ENCODE measurements at places on chromosomes 7 and 10.

DNA sequence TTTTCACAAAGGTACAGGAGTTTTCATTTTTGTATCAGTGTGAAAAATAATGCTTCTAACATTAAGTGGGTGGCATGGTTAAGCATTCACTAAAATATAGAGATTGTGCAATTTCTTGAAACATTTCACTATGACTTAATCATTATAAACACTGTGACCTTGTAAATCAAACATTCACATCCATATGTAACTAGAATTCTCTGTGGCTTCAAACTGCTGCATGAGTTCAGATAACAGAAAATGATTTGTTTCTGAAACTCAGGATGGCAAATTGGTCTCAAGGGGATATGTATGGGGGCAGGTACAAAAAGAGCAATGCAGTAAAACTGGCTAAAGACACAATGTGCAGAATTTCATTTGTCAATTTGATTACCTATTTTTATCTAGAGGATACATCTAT, 3.8 kb downstream of the FAM133B start:
- no peak for DNase-seq

GRCh38 chr10:101290431-101290830, 61.2 kb upstream of the LBX1 start:
- DNase-seq, result no peak

- no peak for DNase-seq
Measured at GRCh38 chr10:110617425-110618229, 26.5 kb upstream of the RBM20 start.

DNA sequence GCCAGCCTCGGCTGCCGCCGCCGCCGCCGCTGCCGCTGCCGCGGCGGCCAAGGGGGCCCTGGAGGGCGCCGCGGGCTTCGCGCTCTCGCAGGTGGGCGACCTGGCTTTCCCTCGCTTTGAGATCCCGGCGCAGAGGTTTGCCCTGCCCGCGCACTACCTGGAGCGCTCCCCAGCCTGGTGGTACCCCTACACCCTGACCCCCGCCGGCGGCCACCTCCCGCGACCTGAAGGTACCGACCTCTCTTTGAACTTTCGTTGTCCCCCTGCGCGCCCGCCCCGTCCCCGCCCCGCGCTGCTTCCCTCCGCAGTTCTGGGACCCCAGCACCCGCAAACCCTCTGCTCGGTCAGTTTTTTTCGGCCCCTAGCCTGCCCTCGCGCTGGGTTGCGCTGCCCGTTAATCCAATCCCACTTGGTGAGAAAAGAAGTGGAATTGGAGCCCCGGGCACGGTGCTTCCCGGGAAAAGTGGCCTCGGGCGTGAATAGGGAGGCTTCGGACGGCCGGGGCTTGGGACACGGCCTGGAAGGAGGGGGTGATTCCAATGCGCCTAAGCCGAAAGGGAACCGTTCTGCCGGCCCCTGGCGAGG, 543 bp downstream of the HMX3 start:
- DNase-seq, result no peak

DNA sequence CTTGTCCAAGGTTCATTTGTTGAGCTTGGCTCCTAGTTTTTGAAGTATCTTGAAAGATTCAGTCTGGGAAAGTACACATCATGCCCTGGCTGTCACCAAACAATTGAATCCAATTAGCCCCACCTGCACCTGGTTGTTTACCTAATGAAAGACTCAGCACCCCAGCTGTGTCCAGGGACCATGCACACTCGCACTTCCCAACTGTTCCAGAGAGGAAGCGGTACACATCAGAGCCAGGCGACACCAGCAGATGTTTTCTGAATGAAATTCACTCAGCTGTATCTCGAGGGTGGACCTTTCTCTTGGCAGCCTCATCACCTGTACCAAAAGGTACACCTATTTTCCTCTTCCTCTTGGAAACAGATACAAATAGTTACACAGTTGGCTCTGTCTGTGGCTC, 216.4 kb upstream of the LRGUK start:
- DNase-seq, result peak; percentile 85

DNA sequence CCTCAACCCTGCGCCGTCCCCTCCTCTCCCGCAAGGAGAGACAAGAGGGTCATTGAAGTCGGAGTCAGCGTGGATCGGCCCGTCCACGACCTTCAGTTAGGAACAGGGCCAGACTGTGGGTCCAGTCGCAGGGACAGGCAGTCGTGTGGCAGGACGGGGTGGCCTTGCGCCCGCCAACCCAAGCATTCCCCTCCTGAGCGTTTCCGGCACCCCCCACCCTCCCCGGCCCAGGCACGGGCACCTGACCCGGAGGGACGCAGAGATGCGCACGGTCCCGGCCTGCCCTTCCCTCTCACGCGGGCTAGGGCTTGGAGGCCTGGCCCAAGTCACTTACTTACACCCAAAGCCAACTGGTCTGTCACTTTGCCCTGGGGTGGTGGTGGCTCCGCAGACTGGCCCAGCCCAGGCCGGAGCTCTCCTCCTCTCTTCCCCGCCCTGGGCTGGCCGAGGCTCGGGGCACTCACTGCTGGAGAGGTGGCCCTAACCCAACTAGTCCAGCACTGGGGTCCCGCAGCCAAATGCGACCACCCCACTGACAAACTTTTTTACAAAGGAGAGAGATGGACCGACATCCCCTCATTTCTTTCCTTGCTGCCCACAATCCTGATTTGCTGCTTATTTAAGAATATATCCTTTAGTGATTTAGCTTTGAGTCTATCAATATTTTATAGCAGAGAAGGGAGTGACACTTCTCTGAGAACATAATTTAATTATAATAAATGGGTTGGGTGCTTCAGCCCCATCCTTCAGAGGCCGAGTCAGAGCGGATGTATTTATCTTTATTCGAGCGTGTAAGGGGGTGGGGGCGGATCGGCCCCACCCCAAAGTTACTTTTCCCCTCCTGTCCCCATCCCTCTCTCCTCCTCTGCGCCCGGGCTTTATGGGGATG, 1.2 kb upstream of the UNCX start:
- no peak for DNase-seq

DNA sequence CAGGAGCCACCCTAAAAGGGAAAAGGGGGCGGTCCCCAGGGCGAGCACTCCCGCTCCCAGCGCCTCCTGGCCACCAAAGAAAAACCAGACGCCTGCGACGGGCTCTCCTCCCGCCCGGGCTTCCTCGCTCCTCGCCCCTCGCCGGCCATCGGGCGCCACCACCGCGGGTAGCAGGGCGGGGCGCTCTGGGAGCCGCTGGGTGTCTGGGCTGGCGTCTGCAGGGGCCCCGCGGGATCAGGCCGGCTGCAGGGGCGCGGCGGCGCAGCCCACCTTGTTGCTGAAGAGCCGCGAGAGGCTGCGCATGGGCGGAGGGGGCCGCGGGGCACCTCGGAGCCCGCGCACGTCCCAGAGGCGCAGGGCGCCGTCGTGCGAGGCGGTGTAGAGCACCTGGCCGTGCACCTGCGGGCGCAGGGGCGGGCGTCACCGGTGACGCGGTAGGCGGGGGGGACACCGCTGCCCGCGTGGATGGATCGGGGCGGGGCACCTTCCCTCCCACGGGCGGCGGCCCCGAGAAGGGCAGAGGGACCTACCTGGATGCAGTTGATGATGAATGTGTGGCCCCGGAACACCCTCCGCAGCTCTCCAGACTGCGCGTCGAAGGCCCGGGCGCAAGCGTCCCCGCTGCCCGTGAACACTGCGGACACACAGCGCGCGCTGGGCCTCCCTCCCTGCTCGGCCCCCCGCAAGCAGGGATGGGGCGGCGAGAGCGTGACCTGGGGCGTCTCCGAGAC, 28.3 kb downstream of the WDR86 start:
- DNase-seq, result peak; percentile 33

- DNase-seq, result no peak
Measured at GRCh38 chr7:1513657-1514095, 9.5 kb upstream of the INTS1 start.

- no peak for DNase-seq
Measured at GRCh38 chr7:12694817-12695216, 7.4 kb downstream of the ARL4A start.

DNA sequence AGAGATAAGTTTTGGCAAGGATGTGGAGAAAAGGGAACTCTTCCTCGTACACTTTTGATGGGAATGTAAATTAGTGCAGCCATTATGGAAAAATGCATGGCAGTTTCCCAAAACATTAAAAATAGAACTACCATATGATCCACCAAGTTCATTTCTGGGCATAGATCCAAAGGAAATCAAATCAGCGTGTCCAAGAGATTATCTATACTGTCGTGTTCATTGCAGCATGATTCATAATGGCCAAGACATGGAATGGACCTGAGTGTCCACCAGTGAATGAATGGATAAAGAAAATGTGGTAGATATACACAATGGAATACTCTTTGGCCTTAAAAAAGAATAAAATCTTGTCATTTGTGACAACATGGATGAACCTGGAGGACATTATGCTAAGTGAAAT, 70.3 kb upstream of the RSU1 start:
- DNase-seq, result no peak

GRCh38 chr7:151077705-151078232, 2.8 kb downstream of the FASTK start:
- no peak for DNase-seq

- DNase-seq, result no peak
Measured at GRCh38 chr7:90705391-90706071, 109.4 kb downstream of the CDK14 start.

DNA sequence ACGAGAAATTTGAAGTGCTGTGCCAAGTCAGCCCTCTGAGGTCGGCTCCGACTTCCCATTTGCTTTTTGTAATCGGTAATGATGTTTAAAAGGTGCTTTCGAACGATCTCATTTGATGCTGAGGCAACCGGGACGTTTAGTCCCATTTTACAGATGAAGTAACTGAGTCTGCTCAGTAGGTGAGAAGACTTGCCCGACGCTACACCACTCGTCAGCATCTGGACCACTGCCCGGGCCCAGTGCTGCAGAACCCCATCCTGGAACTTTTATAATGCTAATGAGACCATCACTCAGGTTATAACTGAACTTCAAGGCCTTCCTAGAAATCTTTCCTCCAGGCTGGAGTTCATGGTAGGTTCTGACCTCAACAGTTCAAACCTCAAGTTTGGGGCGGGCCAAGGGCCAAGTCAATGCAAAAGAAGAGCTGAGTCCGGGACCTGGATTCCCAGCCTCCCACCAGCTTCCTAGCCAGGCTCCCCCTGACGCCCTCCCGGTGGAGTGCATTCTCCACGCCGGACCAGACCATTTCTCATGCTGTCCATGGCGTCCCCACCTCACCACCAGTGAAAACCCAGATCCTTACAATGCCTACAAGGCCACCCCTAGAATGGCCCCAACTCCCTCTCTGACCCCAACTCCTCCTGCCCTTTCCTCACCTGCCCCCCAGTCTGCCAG, 699 bp upstream of the PDLIM1 start:
- DNase-seq, result no peak
